Smooth muscle cell of the coronary artery (primary cell): ENCODE measurements at places on chromosomes 6 and 20. TPM values are rescaled to one million over a fixed set of nuclear protein-coding genes. Genes with fewer than 3 reads are reported as not detected.

The PRDM13 gene
- not detected in 2 replicates for total RNA-seq

The RAB44 gene
- under 0.01 TPM in 1 of 2 replicates, not detected in the other for total RNA-seq

The TBXT gene
- total RNA-seq: not detected in 2 replicates

The MROH8 gene
- 0.35 and 1.1 TPM in 2 replicates for total RNA-seq

The LBP gene
- 0.59 TPM in 1 of 2 replicates, not detected in the other for total RNA-seq

The KIAA0408 gene
- total RNA-seq: 0.15 and 0.23 TPM in 2 replicates
